ENCODE measurements at places on chromosomes 12 and 14. TPM values are rescaled to one million over a fixed set of nuclear protein-coding genes. Genes with fewer than 3 reads are reported as not detected.

DNA sequence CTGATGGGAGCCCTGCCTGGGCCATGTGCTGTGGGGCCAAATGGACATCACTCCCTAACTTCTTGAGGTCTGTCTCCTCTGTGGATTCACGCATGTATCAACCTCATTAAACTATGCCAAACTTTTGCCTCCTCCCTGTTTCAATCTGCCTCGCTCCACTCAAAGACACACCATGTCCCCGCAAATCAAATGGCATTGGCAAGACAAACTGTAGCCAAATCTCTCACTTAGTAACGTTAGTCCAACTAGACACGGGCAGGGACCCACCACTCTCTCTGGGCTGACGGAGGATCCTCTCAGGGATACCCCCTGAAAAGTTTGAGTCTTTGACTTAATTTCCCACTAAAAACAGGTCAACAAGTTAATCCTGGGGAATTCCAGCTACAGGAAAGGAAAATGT, 8.0 kb downstream of the ZBTB39 start:
- DNase-seq = no peak

DNA sequence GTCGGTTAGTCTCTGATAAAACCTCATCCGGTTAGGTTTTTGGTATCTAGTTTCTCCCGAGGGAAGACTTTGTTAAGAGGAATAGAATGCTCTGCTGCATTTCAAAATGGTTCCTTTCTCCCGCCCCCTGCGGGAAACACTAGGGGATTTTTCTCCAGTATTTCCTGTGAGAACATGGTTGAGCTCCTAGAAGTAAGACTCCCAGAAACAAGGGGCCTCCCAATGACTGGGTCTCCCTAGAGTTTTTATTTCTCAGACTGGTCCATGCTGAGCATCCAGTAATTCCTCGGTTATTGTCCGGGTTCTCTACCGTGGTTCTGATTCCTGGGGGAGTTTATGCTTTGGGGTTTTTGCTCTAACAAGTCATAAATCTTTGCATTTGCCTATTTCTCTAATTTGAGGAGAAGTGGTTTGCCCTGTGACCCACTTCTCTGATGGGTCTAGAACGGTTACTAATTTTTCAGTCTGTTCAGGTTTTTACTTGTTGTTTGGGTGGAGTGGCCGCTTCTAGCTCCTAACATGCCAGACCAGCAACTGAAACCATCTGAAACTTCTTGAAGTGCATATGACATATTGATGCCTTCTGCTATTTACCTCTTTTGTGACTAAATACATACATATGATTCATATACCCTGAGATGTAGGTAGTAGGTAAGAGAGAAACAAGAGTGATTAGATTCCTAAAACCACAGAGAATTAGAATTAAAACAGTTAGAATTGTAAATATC, 25.1 kb downstream of the TESPA1 start:
- no peak for DNase-seq

Gene TSPAN19
- 0.07 TPM for polyA plus RNA-seq

DNA sequence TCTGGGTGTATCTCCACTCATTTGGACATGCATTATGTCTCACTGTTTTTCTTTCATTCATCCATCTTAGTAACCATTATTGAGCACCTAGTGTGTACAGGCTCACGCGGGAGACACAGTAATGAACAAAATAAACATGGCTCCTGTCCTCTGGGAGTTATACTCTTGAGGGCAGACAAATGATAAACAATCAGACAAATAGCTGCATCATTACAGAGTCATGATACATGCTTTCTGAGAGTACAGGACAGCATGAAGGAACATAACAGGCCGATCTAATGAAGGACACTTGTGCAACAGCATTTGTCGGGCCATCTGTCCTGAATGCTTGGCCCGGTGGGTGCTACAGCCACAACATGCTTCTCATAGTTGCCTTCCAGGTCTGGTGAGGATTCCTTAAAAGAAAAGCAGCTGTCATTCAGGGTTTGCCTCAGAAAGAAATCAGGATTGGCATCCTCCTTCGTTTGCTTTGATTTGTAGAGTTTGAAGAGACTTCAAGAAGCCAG, 77.2 kb upstream of the EGLN3 start:
- DNase-seq = no peak

Gene TRIM9
- 0.79 TPM for polyA plus RNA-seq

DNA sequence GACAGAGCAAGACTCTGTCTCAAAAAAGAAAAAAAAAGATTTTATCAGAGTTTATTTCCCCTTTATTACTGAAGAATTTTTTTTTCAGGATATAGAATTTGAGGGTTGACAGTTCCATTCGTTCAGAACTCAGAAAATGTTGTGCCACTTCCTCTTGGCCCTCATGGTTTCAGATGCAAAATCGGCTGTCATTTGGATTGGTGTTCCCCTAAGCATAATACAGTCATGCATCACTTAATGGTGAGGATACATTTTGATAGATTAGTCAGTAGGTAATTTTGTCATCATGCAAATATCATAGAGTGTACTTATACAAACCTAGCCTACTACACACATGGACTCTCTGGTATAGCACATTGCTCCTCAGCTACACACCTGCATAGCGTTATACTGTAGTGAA, 263.9 kb upstream of the RTL1 start:
- no peak for DNase-seq
